ENCODE measurements at places on chromosomes 7 and 10.

- peak; percentile 85 for DNase-seq
These were observed at the start of gene ARHGAP12 for GRCh38 chr10:31928549-31929260. TSS of gene ARHGAP12 (minus strand) at chr10:31928831. CDS start at chr10:31908855, 19,976 bp downstream.

- no peak for DNase-seq
These were observed 2.7 kb upstream of the CALML5 start for GRCh38 chr10:5502061-5502521.

- no peak for DNase-seq
These were observed 20.1 kb upstream of the SMNDC1 start for GRCh38 chr10:110324805-110325280.

DNA sequence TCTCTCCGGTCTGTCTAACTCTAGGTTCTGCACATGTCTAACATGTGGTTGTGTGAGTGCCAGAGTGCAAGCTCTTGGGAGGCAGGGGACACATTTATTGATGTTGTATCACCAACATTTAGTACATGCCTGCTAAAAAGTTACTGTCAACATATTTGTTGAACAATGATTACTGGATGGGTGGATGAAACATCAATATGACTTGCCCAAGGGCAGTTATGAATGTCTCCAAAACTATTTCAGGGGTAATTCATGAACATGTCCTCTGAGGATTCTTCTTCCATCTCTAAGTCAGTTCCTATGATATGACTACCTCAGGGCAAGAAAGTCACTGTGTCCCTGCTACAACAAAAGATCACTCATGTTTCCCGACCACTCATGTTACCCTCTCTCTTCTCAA is 91.3 kb upstream of the STEAP1B start:
- no peak for DNase-seq

DNA sequence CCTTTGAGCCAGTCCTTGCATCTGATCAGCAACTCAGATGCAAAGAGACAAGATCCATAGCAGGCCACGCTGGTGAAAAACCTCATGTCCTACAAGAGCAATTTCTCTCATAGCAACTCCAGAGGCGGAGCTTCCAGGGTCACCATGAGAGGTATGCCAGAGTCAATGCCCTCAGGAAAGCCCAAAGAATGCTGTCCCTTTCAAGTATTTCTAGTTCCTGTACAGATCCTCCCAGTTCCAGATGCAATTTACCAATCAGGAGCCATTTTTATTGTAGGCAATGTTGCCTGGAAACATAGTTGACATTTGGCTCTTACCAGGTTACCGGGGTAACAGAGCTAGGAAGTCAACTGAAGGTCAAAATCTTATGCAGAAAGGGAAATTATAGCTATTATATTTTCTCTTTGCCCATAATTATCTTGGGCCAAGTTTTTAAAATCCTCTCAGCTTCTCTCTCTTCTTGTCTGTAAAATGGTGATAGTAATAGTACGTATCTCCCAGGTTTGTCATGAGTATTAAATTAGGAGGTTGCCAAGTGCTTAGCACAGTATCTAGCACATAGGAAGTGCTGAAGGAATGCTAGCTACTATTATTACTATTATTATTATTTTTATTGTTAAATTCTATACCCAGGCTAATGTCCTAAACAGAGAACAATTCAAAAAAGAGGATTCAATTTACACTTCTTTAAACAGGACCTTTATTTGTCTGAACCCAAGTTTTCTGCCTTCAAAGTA is 46.3 kb upstream of the TM9SF3 start:
- no peak for DNase-seq

GRCh38 chr7:97005183-97006054 is at the start of gene DLX6:
TSS of gene DLX6 (plus strand) at chr7:97005553. CDS start at chr7:97005978, 425 bp downstream.
- DNase-seq, result no peak

DNA sequence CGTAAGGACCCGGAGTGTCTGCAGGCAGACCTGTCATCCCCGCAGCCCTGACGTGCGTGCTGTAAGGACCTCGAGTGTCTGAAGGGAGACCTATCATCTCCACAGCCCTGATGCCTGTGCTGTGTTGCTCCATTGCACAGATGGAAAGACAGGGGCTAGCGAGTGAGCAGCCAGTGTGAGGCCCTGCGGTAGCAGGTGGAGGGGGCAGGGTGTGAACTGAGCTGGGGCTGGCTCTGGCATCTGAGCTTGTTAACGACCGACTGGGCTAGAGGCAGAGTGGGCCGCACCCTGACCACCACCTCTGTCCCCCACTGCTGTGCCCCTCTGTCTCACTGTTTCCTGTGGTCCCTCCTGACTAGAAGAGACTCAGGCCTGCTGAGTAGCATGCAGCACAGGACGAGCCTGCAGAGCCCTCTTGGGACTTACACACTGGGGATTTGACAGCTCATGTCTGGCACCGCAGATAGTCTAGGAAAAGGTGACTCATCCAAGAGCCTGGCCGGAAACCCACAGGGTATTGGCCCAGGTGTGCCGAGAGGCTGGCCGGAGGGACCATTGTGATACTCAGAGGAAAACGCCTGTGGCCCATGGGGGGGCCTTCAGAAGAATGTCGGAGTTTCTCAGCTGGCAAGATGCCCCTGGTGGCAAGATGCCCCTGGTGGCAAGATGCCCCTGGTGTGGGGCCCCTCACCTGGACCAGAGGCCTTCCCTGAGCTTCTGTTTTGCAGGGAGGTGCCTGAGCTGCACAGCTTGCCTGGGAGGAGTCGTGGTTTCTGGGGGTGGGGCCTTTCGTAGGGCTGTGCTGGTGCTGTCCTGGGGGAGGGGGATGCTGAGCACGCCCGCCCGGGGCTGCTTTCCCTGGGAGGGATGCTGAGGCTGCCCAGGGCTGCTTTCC is 34.3 kb downstream of the INPP5A start:
- peak; percentile 98 for DNase-seq

DNA sequence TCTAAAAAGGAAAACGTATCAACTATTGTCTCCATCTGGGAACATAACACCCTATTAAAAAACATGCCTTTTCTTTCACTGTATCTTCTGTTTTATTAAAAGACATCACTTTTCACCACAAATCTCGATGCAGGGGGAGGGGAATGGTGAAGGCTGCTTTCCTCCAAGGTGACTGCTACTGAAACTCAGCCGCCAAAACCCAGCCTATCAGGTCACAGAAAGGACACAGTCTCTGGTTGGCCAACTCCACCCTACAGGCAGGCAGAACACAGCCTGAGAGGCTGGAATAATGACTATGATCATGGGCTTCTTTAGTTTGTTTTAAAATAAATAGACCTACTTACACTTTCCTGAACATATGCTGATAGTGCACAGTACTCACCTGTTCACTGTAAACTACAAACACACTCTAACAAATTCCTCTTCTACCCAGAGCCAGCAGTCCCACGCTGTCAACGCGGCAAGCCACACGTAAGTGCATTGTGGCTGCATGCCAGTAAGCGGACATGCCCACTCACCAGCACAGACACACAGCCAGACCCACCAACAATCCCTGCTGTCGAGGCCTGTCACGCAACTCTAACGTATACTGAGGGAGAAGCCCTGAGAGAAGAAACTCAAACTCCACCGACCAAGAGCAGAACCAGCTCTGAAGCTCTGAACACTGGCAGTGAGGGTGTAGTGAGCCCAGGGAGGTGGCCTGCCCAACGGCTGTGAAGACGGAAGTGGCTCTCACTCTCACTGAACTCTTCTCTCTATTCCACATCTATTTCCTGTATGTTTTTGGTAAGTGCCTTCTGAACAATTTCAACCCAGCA is 41.8 kb downstream of the NCAPG2 start:
- no peak for DNase-seq

GRCh38 chr10:75395066-75395931 is 6.3 kb downstream of the ZNF503 start:
- DNase-seq, result no peak

GRCh38 chr7:134907000-134907399 is 79.3 kb upstream of the AGBL3 start:
- no peak for DNase-seq

DNA sequence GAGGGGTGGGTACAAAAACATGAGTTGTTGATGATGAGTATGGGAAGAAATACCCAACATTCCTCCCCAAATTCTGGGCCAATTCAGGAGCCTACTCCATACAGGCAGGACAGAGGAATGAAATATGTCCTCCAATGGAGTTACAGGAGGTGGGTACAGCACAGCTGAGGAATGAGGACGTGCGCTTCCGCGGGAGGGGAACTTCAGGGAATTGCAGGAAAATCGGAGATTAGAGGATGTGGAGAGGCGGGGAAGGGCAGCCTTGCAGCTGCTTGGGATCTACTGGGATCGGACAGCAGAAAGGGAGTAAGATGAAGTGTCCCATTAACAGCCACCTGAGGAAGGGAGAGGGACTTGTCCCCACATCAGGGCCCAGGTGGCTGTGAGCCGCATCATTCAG is 50.2 kb downstream of the PDIA4 start:
- no peak for DNase-seq

- DNase-seq, result peak; percentile 19
These were observed at the start of gene MICALL2 for GRCh38 chr7:1458683-1459511. TSS of gene MICALL2 (minus strand) at chr7:1459470. CDS start at chr7:1459326, 144 bp downstream.

DNA sequence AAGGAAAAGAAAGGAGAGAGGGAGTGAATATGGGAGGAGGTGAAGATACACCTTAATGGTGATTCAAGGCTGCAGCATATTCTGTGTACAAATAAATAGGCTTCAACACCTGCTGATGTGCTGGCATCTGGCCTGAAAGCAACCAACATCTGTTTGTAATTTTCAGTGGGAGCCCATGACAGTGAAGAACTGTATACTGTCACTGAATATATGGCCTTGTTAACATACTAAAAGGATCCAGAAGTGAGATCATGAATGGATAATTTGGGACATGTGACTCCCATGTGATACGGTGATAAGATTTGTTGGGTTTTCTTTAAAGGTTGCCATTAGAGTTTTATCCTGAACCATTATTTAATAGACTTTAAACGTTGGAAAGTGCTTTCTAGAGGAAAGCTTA is 459.3 kb downstream of the CNTNAP2 start:
- no peak for DNase-seq

- no peak for DNase-seq
These were observed 86.3 kb downstream of the LCOR start for GRCh38 chr10:96918214-96919002.

GRCh38 chr7:138008588-138009349 is 6.9 kb upstream of the CREB3L2 start:
- peak; percentile 77 for DNase-seq

GRCh38 chr7:130114776-130115175 is 44.4 kb downstream of the KLHDC10 start:
- DNase-seq, result no peak

DNA sequence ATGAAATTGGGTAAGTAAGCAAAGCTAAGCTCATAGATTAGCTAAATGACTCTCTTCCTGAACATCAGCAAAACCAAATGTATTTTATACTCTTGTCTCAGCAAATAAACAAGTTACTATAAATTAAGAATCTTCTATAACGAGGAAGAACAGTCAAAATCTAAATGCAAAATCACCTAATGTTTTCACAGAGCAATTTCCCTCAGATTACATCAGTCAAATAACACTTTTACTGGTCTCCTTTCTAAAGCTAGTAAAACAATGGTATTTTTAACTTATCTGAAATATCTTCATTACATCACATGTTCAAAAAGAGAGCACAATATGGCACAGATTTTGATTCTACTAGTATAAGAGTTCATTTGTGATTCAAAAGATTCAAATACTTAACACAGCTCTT is 16.5 kb upstream of the GPR22 start:
- no peak for DNase-seq

GRCh38 chr7:130566168-130566897 is 74.4 kb downstream of the MEST start:
- DNase-seq, result no peak

- DNase-seq, result no peak
These were observed 48.6 kb downstream of the HIBADH start for GRCh38 chr7:27614095-27614494.

DNA sequence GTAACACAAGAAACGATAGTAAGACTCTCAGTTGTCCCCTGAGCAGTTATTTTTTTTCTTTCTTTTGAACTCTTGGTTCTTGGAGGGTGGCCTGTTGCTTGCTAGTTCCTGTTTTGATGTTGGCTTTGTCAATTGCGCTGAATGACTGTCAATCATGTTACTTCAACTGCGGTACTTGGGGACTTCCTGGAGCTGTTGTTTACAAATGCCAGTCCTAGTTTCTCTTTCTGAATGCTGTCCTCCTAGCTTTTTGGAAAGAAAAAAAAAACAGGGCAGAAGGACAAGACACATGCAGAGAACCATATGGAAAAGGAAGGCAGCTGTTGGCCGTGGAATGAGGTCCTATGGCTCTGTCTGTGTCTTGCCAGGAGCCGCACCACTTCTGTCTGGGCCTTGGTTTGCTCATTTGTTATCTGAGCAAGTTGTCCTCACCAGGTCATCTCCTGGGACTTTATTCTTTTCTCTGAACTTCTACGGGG is 7.0 kb upstream of the PDCD4 start:
- DNase-seq, result peak; percentile 89

- no peak for DNase-seq
These were observed 487.1 kb downstream of the ATRNL1 start for GRCh38 chr10:115580239-115580638.

GRCh38 chr10:124043310-124044142 is 49.9 kb downstream of the CHST15 start:
- peak; percentile 77 for DNase-seq

- DNase-seq, result no peak
These were observed 41.4 kb downstream of the PWWP2B start for GRCh38 chr10:132438091-132439024.

- no peak for DNase-seq
These were observed 6.3 kb upstream of the CD36 start for GRCh38 chr7:80632139-80632538.

DNA sequence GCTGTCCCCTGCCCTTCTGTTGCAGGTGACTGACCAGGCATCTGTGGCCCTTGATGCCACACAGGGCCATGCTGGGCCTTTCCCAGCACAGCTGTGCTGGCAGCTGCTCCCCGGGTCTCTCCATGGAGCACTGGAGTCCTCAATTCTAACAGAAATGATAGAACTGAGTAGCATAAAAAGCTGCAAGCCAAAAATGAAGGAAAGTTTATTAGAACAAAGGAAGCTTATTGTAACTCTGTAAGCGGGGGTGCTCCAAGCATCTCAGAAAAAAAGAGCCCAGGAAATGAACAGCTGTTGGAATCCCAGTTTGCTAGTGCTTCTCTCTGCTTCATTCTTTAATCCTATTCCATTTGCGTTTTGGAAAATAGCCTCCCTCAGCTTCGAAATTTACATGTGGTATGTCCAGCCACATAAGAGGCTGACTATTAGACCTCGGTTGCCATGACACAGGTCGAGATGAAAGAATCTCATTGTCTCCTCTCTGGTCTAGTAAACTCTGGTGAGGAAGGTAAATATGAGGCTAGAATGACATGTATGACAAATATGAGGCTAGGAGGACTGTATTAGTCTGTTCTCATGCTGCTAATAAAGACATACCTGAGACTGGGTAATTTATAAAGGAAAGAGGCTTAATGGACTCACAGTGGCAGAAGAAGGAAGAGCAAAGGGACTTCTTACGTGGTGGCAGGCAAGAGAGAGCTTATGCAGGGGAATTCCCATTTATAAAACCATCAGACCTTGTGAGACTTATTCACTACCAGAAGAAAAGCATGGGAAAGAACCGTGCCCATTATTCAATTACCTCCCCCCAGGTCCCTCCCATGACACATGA is 23.7 kb downstream of the EPDR1 start:
- no peak for DNase-seq

GRCh38 chr10:93566435-93567276 is at the start of gene FFAR4:
TSS of gene FFAR4 (plus strand) at chr10:93566665. CDS start at chr10:93566721, 56 bp downstream.
- DNase-seq, result no peak

- DNase-seq, result no peak
These were observed 3.2 kb downstream of the HHEX start for GRCh38 chr10:92692697-92693533.

- DNase-seq, result no peak
These were observed 2.9 kb downstream of the IFIT3 start for GRCh38 chr10:89330537-89331212.

- peak; percentile 29 for DNase-seq
These were observed 1.0 kb downstream of the NPM3 start for GRCh38 chr10:101781984-101782810.

GRCh38 chr7:74501298-74501697 is 47.6 kb downstream of the GTF2IRD1 start:
- DNase-seq, result no peak

Measured in OCI-LY7 (cell line).